Activated naive CD4-positive, alpha-beta T cell treated with anti-CD3 and anti-CD28 coated beads, Interleukin-2, amount 50 U/mL, for 72 hours (primary cell): ENCODE measurements at places on chromosomes 7 and 10.

DNA sequence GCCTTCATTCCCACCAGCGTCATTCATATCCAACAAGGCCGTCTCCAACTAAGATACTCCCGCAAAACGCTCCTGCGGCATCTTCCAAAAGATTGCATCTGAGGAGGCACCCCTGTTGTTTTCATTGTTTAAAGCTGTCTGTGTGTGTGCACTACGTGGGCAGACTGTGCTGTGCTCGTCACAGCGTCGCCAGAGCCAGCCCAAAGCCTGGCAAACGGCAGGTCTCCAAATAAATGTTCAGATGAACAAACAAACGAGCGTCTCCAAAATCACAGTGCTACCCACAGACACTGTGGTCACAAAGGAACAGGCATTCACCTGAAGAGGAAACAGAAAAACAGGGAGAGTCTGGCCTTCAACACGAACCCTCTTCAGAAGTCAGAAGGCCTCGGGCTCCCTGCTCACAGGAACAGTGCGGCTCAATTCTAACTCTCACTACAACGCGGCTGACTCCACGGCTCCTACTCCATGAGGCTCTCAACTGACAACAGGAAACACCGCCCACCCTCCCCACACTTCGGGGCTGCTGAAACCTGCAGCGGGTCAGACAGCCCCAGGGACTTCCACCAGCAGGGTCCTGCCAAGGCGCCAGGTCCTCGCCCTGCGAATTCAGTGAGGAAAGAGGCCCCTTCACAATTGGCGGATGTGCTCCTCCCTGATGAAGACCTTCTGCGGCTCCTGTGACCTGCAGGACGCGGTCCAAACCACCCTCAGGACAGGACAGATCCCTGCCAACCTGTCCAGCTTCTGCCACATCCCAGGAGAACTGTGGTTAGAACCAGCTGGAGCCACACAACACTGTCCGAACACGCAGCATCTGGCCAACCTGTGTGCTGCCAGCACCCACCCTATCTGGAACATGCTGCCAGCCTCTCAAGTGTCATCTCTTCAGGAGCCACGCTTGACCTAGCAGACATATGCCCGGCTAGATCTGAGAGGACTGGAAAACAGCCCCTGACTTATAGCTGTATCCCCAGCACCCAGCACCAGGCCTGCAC is 36.1 kb downstream of the MAD1L1 start:
- DNase-seq, result no peak

DNA sequence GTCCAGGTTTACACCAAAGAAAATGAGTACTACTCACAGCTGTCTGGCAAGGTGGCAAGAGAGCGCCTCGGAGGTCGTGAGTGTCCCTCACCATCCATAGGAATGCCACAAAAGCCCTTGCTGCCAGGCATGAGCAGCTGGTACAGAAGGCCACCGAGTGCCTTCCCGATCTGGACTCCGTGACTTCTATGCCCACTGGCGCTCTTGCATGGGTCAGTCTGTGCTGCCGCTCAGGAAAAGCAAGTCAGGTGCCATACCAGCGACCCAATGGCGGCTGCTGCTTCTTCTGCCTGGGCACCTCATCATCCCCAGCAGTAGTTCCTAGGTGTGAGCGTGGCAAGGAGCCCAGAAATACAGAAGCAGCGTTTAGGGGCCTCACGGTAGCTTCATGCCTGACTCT is 11.7 kb downstream of the TBXAS1 start:
- DNase-seq, result no peak

GRCh38 chr10:30034433-30035137 is 24.8 kb downstream of the JCAD start:
- DNase-seq, result no peak

- no peak for DNase-seq
Observed at GRCh38 chr7:46671108-46671769, 750.2 kb upstream of the IGFBP3 start.

DNA sequence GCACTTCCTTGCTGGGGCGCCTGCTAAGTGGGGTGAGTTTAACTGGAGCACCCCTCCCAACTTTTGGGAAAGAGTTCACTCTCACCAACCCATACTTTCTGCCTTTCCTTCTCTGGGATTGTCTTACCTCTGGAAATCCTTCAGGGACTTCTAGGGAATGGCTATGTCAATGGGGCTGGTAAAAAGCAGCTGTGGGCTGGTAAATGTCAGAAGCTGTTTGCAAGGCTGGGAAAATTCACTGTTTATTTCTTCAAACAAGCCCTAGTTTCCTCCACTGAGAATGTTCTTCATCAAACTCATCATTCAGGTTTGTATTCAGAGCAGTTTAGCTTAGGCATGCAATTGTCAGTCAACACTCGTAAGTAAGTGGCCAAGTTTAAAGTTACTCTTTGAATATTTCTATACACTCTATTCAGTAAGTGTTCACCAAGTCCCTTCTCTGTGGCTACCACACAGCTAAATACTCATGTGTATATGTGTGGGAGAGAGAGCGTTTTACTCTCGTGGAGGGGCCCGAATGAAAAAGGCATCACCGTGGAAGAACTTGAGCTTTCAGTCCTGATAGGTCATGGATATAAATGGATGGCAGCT is 654.8 kb downstream of the LRMDA start:
- no peak for DNase-seq

DNA sequence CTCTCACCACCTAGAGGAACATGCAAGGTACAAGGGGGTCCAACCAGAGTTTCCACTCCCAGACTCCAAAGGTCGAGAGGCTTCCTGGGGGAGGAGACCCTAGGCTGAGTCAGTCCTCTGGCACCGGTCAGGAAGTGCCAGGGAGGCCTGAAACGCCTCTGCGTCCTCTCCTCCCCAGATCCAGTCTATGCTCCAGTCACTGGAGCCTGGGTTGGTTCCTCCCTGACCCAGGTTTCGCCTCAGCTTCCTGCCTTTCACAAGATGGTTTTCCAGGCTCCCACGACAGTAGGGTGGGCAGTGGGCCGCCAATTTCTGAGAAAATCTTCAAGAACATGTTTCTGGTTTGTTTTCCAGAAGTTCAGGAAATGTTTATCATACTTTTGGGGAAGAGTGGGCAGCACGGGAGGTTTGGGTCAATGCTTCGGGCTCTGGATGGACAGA is 30.0 kb downstream of the DUSP5 start:
- no peak for DNase-seq

- DNase-seq, result no peak
Observed at GRCh38 chr10:61662794-61663259, at the start of gene CABCOCO1. CABCOCO1 (plus strand) TSS chr10:61662929; CDS start chr10:61662973, 44 bp downstream.

DNA sequence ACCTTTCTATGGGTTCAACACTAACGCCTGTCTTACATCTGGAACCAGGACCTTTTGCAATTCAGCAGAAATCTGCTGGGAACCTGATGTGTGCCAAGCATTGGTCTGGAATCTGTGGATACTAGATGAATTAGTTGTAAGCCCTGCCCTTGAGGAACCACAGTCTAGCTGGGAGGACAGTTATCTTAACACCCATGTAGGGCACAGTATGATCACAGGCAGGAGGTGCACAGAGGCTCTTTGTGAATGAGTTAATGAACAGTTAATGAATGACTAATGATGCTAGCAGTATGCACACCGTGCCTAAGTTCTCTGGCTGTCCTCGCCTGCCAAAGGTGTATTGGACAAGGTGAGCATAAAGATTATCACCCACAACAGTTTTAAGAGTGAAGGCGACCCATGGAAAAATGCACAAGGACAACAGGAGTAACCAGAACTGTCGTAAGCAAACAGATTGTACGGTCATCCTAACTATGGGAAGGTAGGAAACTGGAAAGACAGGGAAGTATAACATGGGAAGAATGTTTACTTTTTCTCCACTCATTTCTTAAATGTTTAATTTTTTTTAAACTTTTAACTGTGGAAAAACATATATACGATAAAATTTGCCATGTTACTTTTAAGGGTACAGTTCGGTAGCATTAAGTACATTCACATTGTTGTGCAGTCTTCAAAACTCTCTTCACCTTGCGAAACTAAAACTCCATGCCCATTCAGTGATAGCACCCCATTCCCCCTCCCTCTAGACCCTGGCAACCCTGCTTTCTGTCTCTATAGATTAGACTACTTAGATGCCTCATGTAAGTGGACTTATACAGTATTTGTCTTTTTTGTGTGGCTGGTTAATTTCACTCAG is 139.9 kb downstream of the CXCL12 start:
- no peak for DNase-seq

DNA sequence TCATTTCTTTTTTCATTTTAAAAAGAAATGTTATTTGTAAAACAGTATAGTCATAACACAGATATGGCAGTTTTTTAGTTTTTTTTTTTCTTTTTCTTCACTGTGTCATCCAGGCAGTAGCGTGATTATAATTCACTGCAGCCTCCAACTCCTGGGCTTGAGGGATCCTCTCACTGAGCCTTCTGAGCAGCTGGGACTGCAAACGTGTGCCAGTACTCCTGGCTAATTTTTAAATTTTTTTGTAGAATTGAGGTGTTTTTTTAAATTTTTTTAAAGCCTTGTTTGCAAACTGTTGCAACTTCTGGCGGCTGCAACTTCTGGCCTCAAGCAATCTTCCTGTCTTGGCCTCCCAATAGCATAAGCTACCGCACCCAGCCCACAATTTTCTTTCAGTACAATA is 63.0 kb downstream of the HELLS start:
- no peak for DNase-seq

DNA sequence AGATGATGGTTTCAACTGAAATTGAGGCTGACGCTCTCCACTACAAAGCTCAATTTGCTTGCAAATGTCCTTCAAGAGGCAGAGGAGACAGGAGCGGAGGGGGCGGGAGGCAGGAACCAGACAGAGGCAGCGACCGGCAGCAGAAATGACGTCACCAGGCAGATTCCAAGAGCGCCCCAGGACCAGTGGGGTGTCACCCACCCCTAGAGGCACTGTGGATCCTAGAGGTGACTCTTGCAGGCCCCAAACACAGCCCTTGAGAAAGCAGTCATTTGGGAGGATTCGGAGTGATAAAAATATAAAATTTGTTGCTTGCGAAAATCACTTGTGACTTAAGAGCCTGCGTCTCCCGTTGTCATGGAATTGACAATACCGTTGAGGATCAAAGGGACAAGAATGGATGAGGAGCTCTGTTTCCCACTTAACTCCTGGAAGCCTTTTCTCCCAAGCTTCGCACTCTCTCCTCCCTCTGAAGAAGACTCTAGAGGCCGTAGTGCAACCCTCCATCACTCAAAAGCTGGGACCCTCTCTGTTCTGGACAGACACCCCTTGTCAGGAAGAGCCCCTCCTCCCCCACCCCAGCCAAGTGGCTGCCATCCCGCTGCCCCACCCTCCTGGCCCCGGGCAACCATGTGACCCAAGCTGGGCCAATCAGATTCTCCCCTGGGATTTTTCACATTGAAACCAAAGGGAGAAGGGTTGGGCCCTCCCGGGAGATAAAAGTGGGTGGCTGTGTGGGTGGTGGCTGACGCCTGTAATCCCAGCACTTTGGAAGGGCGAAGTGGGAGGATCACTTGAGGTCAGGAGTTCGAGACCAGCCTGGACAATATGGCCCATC is 16.3 kb upstream of the SLC29A4 start:
- no peak for DNase-seq

DNA sequence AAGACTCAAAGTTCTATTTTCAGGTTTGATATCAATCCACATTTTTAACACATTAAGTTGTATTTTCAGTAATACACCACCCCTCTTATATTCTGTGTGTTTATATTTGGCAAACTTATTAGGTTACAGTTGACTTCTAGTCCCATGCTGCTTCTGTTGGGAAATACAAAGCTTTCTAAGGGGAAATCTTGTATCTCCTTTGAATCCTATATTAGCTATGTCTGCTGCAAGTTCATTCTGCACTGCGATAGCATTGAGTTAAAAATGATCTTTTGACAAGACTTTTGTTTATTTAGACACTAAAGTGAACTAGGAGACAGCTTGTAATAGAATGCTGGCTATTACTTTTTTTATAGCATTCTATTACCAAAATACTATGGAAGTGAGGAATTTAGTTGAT is 625.1 kb upstream of the ANKRD30A start:
- no peak for DNase-seq

DNA sequence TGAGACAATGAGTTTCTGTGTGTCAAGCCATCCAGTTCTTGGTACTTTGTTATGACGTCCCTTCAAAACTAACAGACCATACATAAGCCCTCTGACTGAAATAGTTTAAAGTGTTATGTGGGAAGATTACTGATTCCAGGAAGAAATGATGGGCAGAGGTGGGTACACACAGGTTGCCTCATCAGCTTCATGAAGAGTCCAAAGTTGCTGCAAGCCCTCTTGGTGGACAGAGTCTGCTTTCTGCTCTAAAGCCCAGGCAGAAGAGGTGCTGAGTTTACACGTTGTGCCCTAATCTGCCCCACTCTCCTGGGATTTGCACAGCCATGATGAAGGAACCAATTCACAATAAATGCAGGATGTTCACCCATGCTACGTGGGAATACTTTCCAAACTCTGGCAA is 187.4 kb downstream of the PARD3 start:
- no peak for DNase-seq

DNA sequence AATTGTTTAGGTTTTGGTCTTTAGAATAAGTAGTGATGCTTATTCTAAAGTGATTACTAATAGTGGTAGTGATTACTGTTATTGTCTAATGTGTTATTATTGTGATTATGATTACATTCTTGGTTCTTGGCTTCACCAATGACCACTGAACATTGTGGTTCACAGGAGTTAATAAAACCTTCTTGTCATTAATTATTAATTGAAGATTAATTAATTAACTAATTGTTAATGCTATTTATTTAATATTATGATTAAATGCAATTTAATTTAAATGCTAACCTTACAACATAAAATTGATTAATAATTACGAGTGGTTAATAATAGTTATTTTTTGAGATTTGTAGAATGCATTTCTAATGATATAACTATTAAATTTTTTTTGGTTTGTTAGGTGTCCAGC is 747.7 kb upstream of the POM121L12 start:
- no peak for DNase-seq

DNA sequence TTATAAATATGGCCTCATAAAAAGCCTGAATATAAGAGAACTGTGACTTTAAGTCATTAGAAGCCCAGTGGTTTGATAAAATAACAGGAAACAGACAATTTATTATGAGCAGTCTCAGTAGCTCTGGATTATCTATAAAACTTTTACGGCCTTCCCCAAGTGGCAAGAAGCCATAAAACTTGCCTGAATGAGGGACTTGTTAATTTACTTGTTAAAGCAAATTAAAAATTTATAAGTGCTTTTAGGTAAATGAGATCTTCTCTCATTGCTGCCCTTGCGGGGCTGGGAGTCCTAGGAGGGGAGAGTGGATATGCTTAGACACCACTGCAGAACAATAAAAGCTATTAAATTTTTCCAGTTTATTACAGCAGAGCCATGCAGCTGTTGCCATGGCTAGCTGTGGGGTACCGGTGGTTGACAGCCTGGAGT is 499.9 kb downstream of the AUTS2 start:
- no peak for DNase-seq

GRCh38 chr7:132980402-132980801 is 101.5 kb downstream of the CHCHD3 start:
- no peak for DNase-seq
